ENCODE measurements at places on chromosomes 3 and 15. TPM values are rescaled to one million over a fixed set of nuclear protein-coding genes. Genes with fewer than 3 reads are reported as not detected.

GRCh38 chr3:187507905-187508304 lies 139.7 kb downstream of the RTP4 start:
- peak; percentile 96 for DNase-seq

DNA sequence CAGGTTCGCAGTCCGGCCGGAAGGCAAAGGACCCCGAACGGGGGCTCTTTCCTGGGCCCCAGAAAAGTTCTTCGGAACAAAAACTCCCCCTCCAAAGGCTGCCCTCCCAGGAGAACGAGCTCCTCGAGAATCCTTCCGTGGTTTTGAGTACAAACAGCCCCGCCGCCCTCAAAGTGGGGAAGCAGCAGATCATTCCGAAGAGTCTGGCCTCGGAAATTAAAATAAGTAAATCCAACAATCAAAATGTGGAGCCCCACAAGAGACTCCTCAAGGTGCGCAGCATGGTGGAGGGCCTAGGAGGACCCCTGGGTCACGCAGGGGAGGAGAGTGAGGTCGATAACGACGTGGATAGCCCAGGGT lies 1.3 kb downstream of the ARHGEF26 start:
- no peak for DNase-seq

DNA sequence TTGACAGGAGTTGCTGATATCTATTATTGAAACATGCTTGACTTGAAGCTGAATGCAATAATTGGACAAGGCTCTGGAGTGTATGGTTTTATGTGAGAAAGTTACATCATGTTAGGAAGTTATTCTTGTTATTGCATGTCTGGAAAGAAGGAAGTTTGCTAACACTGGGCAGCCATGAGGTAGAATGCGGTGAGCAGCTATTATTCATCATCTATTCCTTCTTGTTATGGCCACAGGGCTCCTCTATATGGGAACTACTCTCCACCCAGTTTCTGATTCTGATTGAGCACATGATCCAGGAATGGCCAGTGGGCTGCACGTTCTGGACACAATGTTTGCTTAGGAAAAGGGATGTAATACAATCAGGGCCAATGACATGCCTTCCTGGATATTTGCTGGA lies 37.8 kb upstream of the SCN5A start:
- DNase-seq: no peak

GRCh38 chr3:31534065-31534425 lies 1.3 kb downstream of the STT3B start:
- DNase-seq: no peak

DNA sequence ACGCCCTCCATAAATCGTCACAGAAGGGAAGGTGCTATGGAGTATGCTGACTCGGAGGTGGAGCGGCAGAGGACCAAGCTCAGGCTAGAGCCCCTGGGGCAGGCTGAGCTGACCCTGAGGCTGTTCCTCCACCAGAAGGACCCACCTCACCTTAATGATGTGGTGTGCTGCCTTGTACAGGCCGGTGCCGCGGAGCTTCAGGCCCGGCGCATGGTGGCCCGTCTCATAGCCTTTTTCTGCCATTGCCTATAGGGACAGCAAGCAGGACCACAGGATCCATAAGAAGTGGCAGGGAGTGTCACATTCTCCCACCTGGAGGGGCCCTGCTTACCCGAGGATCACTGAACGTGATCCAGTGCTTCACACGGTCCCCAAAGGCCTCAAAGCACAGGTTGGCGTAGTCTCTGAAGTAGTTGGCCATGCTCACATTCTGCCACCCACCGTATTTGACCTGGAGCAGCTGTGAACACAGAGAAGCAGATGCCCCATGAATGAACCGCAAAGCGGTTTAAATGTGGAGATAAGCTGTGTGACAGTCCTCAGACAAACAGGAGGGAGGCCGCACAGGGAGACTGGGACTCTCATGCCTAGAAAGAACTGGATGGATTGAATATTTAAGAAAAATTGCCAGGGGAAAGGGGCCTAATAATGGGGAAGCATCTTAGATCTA lies 4.8 kb downstream of the LCTL start:
- DNase-seq: no peak

The ZMYND10 gene
- total RNA-seq: 10.8 TPM

The ZNF662 gene
- total RNA-seq: not detected

DNA sequence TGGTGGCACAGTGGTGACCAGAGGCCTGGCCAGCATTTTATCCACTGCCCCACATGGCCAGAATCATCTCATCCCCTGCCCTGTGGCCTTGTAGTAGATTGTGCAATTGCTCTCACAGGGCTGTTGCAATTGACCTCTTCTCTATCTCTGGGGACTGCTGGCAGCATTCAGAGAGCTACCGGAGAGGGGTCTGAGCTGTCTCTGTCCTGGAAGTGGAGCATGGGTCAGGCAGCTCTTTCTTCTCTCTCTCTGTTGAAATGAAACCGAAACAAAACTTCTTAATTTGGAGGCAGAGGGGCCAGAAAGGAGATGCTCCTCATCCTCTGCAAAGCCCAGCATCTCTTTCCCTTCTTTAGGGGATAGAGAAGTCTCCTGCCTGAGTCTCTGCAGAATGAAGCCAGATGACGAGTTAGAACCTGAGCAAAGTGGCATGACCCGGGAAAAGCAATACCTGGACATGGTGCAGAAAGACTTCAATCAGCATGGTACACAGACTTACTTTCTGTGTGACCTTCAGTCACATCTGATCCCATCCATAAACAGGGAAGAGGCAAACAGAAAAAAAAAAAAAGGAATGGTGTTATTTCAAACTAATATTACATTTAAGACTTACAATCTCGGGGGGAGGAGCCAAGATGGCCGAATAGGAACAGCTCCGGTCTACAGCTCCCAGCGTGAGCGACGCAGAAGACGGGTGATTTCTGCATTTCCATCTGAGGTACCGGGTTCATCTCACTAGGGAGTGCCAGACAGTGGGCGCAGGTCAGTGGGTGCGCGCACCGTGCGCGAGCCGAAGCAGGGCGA lies 144.5 kb upstream of the BCL6 start:
- DNase-seq: no peak

The C3orf49 gene
- total RNA-seq: not detected

DNA sequence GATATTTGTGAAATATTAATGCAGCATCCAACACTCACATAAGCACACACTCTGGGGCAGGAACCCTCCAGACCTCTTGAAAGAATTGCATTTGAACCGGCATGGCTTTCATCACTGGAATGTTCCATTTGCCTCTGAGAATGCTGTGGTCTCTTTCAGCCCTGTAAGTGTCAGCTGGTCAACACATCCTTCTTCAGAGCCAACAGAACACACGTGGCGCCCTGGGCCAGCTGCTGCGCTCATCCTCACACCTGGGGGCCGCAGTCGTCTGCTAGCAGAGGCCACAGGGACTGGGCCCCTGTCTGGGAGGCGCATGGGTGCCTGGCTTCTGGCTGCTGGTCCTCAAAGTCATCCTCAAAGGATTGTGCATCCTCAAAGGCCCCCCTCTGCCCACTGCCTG lies 71.4 kb upstream of the HERC1 start:
- no peak for DNase-seq

- DNase-seq: no peak
Measured at GRCh38 chr3:174191380-174191779, 667.8 kb upstream of the NAALADL2 start.

The ALDH1L1 gene
- total RNA-seq: 5.9 TPM

DNA sequence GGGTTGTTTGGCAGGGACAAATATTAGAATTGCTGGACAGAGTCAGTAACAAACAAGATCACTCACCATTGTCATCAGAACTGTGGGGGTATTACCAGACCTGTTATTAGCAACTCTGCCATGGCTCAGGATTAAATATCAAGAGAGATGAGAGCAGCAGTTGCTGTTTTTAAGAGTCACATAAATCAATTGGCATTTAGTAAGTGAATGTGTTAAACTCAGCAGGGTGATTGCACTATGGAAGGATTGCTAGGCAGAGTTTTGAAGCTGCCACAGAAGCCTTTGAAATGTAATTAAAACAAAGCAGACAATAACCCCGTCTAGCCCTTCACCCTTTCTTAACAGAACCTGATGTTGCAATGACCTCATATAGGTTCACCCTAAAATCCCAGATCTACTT lies 238.8 kb downstream of the GAP43 start:
- DNase-seq: no peak

- DNase-seq: no peak
Measured at GRCh38 chr3:47128137-47128536, 35.8 kb downstream of the SETD2 start.

DNA sequence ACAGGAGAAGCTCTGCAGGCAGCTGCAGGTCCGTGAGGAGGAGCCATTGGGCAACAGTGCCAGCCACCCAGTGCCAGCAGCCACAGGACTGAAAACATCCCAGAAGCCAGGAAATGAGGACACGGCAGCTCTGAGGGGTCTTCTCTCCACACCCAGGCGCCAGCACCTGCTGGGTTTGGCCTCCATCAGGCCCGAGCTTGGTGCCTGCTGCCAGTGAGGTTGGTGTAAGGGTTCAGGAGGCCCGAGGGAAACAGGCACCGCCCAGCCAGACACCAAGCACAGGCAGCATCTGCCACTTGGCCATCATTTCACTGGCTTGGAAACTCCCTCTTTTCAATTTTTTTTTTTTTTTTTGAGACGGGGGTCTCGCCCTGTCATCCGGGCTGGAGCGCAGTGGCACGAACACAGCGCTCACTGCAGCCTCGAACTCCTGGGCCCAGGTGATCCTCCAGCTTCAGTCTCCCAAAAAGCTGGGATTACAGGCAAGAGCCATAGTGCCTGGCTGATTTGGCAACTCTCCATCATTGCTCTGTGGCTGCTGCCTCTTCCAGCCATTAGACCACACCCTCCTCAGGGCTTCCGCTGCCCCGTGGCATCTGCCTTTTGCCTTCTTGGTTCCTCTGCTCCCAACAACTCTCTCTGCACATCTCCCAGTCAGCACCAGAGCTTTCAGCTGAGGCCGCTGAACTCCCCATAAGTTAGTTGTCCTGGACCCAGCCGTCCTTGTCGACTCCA lies 1.5 kb upstream of the ITIH3 start:
- DNase-seq: no peak

DNA sequence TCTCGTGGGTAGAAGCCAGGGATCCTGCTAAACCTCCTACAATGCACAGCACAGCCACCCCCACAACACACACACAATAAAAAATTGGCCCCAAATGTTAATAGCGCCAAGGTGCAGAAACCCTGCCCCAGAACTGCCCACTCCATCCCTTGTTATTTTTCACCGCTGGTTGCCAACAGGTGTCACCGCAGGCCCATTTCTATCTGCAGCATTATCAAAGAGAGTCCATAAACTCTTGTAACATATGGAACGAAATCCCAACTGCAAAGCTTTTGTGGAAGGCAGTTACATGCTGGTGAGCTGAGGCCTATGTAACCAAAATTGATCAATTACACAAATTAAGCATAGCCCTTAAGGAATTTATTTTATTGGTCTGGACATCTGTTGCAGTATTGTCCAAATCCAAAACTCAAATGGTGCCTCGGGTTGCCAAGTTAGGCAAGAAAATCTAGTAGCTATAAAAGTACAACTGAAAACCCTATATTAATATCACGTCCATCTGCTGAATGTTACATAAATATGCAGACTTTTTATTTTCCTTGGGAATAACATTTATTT lies 66.2 kb downstream of the SAMMSON start:
- DNase-seq: no peak

The RAB6B gene
- total RNA-seq: not detected

GRCh38 chr3:120424506-120424905 lies 26.3 kb downstream of the FSTL1 start:
- DNase-seq: no peak

- DNase-seq: no peak
Measured at GRCh38 chr3:97825101-97825500, 3.3 kb downstream of the CRYBG3 start.

DNA sequence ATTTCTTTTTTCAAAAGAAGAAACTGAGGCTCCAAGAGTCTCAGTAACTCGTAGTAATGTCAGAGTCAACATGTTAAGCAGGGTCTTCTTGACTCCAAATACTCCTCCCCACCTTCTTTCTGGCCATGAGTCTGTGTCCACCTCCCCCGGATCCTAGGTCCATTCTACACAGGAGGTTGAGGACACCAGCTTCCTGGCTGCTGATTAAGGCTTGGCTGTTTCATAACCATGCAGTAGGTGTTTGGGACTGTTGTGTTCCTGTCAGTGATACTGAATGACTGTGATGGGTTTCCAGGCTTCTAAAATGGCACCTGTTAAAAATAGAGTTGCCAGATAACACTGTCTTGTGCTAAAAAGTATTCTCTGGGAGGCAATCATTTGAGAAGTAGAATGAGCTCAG lies 130.8 kb upstream of the IL12A start:
- DNase-seq: no peak

- DNase-seq: peak; percentile 19
Measured at GRCh38 chr3:162729686-162730085, 1233.1 kb downstream of the OTOL1 start.

The CYB561D2 gene
- total RNA-seq: 21.7 TPM

The ANKRD63 gene
- total RNA-seq: not detected

- DNase-seq: no peak
Measured at GRCh38 chr3:177071496-177072156, 125.7 kb downstream of the TBL1XR1 start.

DNA sequence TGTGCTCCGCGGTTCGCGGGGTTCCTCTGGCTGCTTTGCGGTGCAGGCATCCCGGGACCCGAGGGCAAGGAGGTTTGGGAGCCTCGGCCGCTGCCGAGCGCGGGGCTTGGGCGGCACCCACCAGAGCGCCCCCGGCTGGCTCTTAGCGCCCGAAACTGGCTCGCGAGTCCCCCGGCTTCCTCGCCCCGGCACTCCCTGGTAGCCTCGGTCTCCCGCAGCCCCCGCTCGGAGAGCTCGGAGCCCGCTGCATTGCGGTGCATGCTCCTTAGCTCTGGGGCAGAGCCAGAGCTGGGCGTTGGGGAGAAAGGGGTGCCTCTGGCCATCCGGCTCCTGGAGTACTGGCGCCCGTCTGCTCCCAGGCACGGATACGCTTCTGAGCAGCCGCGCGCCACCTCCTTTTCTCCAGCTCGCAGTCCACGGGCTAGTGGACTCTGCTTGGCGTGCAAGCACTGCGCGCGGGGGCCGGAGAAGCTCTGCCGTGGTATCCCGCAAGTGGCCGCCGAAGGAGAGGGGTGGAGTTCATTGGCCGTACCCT lies 753 bp downstream of the EPHB1 start:
- peak; percentile 51 for DNase-seq

- DNase-seq: peak; percentile 56
Measured at GRCh38 chr3:142963516-142964448, at the start of gene PAQR9. PAQR9 (minus strand) TSS chr3:142963674; CDS start chr3:142963336, 338 bp downstream.

DNA sequence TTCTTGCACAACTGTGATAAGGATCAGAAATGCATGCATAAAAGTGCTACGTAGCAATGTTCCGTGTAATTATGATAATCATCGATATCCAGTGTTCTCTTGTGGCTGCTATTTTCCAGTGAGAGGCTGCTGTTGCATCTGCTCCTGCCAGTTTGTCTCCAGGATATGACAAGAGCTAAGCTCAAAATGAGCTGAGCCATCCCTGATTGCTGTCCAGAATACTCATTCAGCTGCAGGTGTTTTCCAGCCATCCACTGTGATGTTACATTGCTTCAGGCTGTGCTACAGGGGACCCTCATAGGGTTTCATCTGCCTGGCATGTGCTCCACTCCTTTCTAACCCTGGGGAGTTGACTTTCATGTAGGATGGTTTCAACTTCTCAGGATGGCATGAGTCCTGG lies 976.0 kb downstream of the ROBO1 start:
- DNase-seq: no peak
